ENCODE measurements at places on chromosomes 7 and 10.

DNA sequence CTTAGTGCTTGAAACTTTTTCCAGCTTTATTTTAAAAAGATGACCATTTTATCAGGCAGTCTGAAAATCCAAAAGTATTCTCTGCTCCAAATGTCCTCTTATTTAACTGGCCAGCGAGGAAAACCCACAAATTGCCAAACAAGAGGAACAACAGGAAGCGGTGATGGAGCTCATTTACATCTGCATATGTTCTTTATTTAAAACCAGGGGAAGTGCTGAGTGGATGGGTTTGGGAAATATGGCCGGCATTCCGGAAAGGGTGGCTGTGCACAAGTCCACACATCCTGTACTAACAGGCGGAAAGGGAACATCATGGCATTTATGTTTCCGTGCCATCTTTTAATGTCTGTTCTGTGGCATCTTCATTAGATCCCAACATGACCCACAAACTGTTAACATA, 974.5 kb downstream of the LRMDA start:
- DNase-seq, result no peak

- peak; percentile 22 for DNase-seq
Measured at GRCh38 chr7:70042533-70042932, 444.3 kb downstream of the AUTS2 start.

DNA sequence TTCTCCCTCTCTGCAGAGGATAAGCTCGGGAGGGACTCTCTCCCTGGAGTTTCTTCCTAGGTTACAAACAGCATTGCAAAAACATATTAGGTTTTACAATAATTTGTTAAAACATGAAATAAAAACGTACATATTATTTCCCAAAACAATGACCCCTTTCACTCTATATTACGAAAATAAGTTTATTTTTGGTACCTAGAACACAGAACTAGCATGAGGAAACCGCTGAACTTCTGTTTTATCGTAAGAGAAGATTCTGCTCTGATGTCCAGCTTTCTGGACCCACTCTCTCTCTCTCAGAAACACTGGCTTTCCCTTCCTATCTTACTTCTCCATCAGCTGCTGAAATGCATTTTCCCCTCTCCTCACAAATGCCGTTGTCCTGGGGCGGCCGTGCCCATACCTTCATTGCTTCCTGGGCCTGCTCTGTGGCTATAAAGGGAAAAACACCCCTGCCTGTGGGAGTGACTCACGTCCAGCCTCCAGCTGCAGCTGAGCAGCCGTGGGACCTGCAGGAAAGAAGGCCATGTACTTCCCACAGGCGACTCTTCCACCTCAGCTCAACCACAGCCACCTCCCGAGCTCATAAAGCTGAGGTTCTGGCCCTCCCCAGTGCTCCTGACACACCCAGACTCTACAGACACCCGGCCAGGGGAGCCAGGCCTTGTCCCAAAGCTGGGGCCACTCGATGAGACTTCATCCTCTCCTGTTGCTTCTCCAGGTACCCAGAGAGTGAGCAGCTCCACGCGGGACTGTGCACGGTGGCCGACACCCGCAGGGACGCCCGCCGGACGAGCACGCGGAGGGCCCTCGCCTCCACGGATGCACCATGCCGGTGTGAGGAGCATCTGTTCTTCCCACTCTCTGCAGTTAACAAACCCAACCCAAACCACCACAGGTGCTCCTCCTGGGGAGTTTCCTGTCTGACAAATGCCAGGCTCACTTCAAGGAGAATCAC, 3.1 kb downstream of the GPER1 start:
- no peak for DNase-seq

- DNase-seq, result no peak
Measured at GRCh38 chr10:17233286-17233991, 5.4 kb downstream of the VIM start.

DNA sequence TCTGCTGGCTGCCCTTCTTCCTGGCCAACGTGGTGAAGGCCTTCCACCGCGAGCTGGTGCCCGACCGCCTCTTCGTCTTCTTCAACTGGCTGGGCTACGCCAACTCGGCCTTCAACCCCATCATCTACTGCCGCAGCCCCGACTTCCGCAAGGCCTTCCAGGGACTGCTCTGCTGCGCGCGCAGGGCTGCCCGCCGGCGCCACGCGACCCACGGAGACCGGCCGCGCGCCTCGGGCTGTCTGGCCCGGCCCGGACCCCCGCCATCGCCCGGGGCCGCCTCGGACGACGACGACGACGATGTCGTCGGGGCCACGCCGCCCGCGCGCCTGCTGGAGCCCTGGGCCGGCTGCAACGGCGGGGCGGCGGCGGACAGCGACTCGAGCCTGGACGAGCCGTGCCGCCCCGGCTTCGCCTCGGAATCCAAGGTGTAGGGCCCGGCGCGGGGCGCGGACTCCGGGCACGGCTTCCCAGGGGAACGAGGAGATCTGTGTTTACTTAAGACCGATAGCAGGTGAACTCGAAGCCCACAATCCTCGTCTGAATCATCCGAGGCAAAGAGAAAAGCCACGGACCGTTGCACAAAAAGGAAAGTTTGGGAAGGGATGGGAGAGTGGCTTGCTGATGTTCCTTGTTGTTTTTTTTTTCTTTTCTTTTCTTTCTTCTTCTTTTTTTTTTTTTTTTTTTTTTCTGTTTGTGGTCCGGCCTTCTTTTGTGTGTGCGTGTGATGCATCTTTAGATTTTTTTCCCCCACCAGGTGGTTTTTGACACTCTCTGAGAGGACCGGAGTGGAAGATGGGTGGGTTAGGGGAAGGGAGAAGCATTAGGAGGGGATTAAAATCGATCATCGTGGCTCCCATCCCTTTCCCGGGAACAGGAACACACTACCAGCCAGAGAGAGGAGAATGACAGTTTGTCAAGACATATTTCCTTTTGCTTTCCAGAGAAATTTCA, 1.7 kb downstream of the ADRB1 start:
- no peak for DNase-seq

DNA sequence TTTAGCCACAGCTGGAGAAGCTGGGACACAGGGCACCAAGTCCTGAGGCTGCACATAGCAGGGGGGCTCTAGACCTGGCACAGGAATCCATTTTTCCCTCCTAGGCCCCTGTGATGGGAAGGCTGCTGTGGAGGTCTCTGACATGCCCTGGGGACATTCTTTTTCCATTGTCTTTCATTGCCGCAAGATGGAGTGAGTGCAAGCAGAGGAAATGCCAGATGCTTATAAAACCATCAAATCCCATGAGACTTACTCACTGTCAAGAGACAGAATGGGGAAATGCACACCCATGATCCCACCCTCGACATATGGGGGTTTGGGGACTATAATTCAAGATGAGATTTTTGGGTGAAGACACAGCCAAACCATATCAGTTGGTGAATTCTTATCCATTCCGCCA, 94.7 kb upstream of the FERD3L start:
- no peak for DNase-seq

DNA sequence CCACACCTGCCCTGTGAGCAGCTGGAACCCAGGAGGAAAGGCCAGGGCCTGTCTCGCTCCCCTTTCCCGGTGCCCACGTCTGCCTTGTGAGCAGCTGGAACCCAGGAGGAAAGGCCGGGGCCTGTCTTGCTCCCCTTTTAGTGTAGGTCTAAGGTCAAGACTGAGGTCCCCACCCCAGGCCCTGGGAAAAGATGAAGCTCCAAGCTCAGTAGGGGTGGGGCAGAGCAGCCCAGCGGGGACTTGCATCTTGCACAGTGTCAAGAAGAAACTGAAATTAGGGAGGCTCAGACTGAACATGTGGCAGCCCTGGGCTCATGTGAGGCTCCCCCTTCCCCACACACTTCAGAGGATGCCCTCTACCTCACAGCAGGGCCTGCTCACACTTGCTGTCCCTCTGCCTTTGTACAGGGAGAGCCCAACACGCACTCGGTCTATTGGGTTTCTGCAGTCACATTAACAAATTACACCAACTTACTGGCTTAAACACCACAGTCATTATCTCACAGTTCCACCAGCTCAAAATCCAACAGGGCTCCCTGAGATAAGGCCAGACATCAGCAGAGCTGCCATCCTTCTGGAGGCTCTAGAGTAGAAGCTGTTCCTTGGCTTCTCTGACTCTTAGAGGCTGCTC, 12.4 kb downstream of the POLL start:
- no peak for DNase-seq

GRCh38 chr7:7639847-7640220, 718 bp upstream of the UMAD1 start:
- no peak for DNase-seq

- peak; percentile 1 for DNase-seq
Measured at GRCh38 chr10:23994459-23995046, 214.4 kb upstream of the KIAA1217 start.

DNA sequence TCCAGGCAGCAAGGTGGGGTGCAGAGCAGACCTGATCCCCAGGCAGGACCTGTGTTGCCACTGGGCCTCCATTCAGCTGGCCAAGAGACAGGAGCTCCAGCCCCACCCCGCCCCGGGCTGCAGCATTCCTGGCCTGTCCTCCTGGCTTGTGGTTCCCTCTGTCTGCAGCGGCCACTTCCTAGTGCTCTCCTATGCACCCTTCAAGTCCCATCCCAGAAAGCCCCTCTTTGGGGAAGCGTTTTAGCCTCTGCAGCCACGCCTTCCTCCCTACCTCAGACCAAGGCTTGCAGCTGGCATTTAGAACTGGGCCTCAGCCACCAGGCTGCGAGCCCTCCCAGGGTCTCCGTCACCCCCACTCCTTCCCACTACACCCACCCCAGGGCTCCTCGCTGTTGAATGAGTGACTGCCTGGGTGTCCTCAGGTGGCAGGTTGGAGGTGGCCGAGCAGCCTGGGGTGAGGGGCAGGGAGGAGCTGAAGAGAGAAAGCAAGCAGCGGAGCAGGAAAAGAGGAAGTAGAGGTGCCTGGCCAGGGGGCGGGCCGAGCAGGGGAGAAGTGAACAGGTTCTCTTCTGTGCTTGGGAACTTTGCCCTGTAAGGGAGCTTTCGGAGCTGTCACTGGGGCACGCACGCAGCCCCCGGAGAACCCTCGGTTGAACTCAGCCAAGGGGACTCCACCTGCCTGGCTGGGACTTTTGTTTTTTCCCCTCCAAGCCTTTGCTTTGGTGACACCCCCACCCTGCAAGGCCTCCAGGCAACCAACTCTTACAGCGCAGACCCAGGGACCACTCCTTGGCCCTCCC, 109.1 kb upstream of the TNRC18 start:
- DNase-seq, result no peak

- no peak for DNase-seq
Measured at GRCh38 chr10:99533496-99534449, 1.0 kb downstream of the NKX2-3 start.

- DNase-seq, result no peak
Measured at GRCh38 chr7:77800158-77800557, 1.6 kb downstream of the PHTF2 start.

- DNase-seq, result no peak
Measured at GRCh38 chr7:114007386-114007785, 88.6 kb upstream of the PPP1R3A start.

GRCh38 chr7:46387646-46388045, 466.6 kb upstream of the IGFBP3 start:
- DNase-seq, result no peak

GRCh38 chr10:121521794-121522556, 76.3 kb downstream of the FGFR2 start:
- no peak for DNase-seq

DNA sequence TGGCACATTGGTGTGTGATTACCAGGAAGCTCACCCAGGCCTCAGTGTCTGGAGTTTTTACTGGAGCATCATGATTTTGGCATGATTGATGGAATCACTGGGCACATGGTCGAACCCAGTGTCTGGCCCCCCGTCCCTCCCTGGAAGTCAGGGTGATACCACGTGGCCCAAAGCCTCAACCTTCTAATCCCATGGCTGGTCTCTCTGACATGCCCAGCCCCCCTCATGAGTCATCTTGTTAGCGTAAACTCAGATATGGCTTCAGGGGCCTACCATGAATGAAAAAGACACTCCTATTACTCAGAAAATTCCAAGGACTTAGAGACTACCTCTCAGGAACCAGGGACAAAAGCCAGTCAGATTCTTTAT, 109.3 kb downstream of the GRK5 start:
- peak; percentile 64 for DNase-seq

DNA sequence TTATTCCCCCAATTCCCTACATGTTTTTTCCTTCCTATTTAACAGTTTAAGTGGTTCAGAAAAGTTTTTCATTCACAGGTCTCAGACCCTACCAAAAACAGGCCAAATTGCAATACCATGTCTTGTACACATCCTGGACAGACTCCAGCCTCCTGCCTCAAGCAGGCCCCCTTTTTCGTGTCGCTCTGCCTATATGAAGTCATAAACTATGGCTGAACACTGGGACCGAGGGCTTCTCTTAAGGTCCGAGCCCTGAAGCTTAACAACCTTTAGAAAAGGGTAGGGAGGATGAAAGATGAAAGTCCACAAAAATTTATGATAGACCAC, 1.4 kb downstream of the FBXW4 start:
- DNase-seq, result no peak

- no peak for DNase-seq
Measured at GRCh38 chr7:98024075-98024474, 34.1 kb upstream of the OCM2 start.

DNA sequence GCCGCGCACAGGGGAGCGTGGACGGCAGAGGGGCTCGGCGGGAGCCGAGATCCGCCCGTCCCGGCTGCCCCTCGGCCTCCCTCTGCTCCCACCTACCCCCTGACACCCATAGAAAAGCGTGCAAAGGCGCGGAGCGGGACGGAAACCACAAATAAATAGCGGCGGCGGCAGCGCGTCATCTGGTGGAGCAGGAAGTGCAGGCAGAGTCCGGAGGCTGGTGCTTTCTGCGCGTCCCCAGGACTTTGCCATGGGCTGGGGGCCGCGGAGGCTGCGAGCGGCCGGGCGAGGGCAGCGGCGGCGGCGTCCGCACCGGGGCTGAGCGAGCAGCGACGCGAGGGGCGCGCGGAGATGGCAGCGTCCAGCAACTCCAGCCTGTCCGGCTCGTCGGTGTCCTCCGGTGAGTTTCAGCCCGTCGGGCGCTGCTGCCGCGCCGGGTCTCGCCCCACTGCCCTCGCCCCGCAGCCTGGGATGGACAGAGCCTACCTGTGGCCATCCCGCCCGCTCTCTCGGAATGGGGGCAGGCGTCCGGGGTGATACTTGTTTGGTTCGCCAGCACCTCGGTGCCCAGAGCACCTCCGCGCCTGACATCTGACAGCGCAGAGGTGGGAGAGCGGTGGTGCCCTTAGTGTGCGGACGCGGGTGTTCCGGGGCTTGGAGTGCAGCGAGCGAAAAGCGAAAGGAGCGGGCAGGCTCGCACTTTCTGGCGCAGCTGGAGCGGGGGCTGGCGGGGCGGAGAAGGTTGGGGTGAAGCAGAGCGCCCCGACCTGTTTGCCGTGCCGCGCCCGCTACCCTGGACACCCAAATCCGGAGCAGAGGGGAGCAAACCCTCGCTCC, at the start of gene CHN2:
Gene CHN2, plus strand, starts transcription at position 182 of the 834 bp plus-strand sequence.
- DNase-seq, result peak; percentile 18

- no peak for DNase-seq
Measured at GRCh38 chr10:133169173-133169947, 9.3 kb downstream of the KNDC1 start.

- no peak for DNase-seq
Measured at GRCh38 chr7:80623503-80624252, 14.8 kb upstream of the CD36 start.

All from T1000 (cell line).